ENCODE measurements at places on chromosomes 3 and 15.

DNA sequence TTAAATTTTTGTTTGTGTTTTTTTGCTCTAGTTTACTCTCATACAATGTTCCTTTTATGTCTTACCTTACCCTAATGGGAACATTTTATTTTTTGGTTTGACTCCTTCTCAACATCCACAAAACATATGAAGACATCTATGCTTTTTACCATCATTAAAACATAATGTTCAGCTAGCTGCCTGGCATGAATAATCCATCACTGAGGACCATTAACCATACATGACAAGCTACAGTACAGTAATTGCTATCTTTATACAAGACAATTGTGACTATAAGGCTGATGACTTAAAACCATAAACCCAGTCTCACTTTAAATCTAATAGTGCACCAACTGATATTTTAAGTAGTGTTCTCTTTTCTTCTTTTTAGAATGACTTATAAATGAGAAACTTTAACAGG, 13.7 kb downstream of the SERPINI1 start:
- no peak for DNase-seq

GRCh38 chr3:114308830-114309229, 15.0 kb downstream of the TIGIT start:
- DNase-seq, result peak; percentile 50

DNA sequence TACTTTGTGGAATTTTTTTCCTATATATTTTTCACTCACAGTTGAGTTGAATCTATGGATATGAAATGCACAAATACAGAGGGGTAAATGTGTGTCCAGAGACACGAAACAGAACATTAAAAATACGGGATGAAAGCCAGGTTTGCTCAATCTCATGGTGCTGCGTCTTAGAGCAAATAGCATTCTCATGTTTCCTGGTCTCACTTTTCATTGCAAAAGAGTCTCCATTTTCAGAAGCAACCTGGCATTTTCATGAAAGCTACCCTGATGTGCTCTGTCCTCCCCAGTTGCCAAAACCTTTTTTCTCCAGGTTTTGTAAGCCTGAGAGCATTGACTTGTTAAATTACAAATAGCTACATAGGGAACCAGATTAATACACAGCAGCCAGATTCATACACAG, 49.5 kb upstream of the MBNL1 start:
- DNase-seq, result no peak

DNA sequence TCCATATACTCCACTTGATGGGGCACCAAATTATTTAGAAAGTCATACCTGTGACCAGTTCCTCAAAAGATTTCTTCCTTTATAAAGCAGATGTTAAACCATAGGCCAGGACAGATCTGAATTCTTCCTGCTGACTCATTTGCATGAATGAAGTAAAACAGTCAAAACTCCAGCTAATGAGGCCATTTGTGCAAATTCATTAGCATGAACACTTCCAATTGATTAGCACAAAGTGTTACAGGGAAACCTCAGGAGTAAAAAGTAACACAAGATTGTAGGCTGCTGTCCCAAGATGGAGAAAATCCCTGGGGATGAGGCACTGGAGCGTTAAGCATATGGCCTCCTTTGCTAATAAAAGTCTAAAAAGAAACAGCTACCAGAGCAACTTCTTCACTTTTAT, 149.8 kb downstream of the ZNF385D start:
- DNase-seq, result no peak

GRCh38 chr3:48092270-48092669, 76.1 kb upstream of the MAP4 start:
- DNase-seq, result no peak

- no peak for DNase-seq
Measured at GRCh38 chr3:18968120-18968519, 180.2 kb upstream of the KCNH8 start.

DNA sequence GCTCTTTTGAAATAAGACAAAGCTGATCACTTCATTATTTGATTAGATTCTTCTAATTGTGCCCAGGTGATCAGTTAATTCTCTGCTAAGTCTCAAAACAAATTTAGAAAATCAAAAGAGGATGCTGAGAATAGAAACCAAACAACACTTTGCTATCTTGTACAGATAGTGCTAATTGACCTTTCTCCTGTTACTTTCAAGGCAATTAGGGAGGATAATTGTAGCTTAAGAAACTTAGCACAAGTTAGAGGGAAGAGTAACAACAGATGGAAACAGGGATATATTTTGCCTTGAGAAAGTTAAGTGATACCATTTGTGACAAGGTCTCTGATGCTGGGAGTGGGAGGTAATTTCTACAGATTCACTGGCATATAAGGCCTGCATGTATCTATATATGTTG, 344.8 kb upstream of the GRM7 start:
- no peak for DNase-seq

GRCh38 chr3:14410503-14411165, 8.2 kb downstream of the SLC6A6 start:
- no peak for DNase-seq

DNA sequence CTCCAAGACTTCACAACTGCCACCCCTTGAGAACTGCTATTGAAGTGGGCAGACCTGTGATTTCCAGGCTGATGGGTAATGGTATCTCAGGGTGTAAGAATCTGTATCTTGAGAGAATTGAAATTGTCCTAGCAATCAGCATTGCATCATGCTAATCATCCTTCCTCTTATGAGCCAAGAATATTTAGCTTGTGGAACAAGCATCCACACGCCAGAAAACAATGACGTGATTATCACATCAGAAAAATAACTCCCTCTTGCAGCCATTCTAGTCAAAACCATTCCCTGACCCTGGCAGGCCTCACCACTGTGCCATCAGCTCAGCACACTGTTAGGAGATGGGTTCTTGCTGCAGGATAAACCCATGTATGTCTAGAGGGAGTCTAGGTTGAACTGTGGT, 6.7 kb downstream of the BCL2L10 start:
- no peak for DNase-seq

GRCh38 chr3:185264849-185265553, 11.2 kb upstream of the EHHADH start:
- DNase-seq, result no peak

GRCh38 chr3:159600291-159600690, 388.3 kb upstream of the IL12A start:
- no peak for DNase-seq

DNA sequence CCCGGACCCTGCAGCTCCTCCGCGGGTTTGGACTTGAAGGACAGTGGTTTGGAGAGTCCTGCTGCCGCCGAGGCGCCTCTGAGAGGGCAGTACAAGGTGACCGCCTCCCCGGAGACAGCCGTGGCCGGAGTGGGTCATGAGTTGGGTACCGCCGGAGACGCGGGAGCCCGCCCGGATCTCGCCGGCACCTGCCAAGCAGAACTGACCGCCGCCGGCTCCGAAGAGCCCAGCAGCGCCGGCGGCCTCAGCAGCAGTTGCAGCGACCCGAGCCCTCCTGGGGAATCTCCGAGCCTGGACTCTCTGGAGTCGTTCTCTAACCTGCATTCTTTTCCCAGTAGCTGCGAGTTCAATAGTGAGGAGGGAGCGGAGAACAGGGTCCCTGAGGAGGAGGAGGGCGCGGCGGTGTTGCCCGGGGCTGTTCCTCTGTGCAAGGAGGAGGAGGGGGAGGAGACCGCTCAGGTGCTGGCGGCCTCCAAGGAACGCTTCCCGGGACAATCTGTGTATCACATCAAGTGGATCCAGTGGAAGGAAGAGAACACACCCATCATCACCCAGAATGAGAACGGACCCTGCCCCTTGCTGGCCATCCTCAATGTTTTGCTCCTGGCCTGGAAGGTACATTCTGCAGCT, 634 bp downstream of the MINDY2 start:
- DNase-seq, result no peak

DNA sequence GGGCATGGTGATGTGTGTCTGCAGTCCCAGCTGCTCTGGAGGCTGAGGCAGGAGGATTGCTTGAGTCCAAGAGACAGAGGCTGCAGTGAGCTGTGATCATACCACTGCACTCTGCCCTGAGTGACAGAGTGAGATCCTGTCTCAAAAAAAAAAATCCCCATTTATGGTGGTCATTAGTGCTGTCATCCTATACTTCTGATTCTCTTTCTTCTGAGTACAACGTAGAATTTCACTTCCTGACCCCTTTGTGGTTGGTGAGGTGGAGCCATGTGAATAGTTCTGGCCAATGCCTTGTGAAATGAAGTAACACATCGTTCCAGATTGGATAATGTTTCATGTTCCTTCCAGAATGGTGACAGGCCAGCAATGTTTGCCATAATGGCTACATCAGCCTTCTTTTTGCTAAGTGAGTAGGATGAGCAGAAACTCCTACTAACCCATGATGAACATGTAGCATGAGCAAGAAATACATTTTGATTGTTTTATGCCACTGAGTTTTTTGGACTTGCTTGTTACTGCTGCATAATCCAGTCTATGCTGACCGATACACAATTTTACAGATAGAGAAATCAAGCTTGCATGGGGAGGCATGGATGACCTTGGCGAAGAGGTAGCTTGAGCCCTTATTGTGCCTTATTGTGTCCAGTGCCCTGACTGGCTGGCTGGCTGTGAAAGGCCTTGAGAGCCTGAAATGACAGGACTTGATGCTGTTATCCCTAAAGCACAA, 30.9 kb upstream of the TLE3 start:
- no peak for DNase-seq

DNA sequence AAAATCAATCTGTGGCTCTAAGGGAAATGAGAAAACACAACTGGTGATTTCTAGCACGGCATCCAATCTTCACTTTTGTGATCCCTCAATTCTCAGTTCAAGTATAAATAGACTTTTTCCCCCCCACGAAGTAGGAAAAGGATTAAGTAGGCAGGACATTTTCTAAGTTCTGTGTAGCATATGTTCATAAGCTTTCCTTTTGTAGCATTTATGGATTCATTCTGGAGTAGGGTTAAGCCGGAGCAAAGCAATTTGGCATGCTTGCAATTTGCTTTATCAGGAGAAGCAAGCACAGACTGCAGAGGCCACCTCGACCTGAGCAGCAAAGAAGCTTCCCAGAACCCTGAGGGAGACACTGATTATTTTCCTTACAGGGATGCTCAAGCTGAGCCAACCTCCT, 66.3 kb downstream of the FHIT start:
- no peak for DNase-seq

GRCh38 chr3:37223576-37223975, 49.2 kb upstream of the LRRFIP2 start:
- DNase-seq, result no peak

GRCh38 chr3:4375911-4376310, 72.7 kb downstream of the SETMAR start:
- DNase-seq, result no peak

DNA sequence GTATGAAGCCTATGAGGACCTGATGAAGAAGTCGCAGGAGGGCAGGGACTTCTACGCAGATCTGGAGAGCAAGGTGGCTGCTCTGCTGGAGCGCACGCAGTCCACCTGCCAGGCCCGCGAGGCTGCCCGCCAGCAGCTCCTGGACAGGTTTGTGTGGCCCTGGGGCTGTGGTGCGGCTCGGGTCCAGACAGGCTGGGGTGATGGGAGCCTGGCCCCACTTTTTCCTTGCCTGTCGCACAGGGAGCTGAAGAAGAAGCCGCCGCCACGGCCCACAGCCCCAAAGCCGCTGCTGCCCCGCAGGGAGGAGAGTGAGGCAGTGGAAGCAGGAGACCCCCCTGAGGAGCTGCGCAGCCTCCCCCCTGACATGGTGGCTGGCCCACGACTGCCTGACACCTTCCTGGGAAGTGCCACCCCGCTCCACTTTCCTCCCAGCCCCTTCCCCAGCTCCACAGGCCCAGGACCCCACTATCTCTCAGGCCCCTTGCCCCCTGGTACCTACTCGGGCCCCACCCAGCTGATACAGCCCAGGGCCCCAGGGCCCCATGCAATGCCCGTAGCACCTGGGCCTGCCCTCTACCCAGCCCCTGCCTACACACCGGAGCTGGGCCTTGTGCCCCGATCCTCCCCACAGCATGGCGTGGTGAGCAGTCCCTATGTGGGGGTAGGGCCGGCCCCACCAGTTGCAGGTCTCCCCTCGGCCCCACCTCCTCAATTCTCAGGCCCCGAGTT, 29.0 kb downstream of the PTPN23 start:
- no peak for DNase-seq

DNA sequence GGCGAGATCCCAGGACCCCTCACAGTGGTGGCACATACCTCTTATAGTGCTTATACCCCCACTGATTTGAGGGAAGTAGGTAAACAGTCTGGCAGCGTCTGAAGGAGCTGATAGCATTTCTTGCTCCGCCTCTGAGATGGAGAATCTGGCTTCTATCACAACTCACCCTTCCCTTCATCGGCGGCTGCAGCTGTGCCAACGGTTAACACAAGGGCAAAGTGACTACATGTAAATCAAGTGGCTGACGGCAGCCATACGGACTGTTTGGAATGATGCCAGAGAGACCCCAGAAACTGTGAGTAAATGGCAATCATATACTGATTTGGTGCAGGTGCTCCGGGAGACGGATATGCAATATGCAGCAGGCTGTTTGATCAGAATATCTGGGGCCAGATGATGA, 66.8 kb upstream of the UNC13C start:
- DNase-seq, result no peak

DNA sequence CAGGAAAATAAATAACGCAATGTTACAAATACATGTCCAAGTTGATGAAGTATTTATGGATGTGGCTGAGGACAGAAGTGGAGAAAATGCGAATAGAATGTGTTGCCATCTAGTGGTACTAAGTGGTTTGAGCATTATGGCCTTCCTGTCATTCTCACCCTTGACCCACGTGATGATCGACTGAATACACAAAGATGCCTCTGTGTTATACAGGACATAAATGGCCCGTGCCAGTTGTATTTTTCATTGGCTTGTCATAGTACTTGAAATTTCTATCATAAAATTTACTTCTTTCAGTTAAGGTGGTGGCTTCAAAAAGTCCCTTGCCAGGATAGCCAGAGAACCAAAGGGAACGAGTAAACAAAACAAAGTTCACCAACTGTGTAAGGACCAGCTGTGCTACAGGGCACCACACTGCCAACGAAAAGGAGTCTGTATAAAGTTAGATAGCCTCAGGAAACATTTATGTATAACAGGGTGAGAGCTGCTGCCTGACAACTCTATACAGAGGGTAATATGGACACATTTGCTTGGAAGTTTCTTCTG, 103.7 kb downstream of the MYH15 start:
- DNase-seq, result no peak

GRCh38 chr3:38636464-38636863, 13.0 kb downstream of the SCN5A start:
- DNase-seq, result no peak

DNA sequence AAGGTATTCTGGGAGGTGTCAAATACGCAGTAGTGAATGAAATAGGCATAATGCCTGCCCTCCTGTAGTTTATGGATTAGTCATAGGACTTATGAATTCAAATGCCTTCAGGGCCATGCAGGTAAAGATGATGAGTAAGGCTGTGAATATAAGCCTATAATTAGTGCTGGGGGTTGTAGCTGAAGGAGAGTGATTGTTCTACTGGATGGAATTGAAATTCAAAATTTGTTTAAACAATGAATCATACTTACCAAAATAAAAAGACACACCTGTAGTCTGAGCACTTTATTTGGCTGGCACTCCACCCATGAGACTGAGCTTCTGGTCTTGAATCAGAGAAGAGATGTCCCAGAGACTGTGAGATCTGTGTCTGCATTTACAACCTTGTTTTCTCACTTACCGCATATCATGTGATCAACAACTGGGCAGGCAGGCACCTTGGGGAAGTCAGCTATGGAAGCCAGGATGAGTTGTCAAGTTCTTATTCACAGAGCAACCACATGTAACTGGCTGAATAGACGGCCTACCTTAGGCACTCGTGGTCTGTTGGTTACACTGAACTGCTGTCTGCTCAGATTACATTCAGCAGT, 291.8 kb downstream of the NAALADL2 start:
- no peak for DNase-seq

Measured in stimulated activated CD4-positive, alpha-beta T cell treated with anti-CD3 and anti-CD28 coated beads, Interleukin-15, amount 100 ng/mL, for 1 hour (primary cell).